ENCODE measurements at places on chromosomes 13 and 19.

- no peak for DNase-seq
Measured at GRCh38 chr13:90933097-90933826, 414.2 kb upstream of the MIR17HG start.

- DNase-seq, result no peak
Measured at GRCh38 chr13:93477238-93477637, 250.6 kb downstream of the GPC6 start.

GRCh38 chr13:111480503-111480902 lies 160.1 kb downstream of the TEX29 start:
- DNase-seq, result no peak

DNA sequence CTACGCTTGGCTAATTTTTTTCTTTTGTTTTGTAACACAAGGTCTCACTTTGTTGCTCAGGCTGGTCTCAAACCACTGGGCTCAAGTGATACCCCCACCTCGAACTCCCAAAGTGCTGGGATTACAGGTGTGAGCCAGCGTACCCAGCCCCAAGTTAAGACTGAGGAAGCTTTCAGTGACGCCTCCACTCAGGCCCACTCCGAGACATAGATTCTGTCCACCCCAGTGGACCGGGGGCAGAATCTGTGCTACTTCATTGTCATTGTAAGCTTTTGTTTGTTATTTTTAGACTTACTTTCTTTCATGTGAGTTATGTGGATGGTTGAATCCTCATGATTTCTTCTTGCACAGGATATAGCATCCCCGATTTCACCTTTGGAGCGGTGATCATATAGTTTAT lies 156.9 kb upstream of the TSHZ3 start:
- DNase-seq, result no peak

DNA sequence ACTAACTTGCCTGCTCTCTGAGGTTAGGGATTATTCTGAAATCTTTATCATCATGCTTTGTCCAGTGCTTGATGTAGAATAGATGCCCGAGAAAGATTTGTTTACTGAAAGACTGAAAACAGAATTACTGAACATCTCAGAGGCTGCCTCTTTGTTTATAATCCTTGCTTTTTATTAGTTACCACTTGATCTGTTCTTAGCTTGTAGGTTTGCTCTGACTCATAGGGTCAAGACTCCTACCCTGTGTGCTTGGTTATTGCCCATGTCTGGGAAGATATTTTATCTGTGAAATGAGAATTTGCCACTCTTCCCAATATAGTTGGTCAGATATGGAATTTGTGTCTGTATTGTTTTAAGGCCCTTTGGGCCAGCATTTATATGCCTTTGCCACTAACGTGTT lies 675.3 kb downstream of the DIAPH3 start:
- DNase-seq, result no peak

DNA sequence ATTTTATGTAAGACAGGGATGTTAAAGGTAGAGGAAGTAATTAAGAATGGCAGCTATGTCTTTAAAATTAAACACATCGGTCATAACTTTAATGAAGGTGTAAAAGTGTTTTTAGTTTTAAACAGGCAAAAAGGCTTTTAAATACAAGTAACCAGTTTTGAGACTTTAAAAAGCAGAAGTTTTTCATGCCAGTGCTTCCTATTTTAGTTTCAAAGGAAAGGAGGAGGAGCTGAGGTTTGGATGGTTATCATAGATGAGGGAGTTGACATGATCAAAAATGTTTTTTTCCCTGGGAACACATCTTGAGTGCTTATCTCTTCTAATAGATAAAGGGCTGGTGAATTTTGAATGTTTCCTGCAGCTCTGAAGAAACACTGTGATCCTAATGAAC lies 42.9 kb downstream of the LRCH1 start:
- DNase-seq, result no peak

- DNase-seq, result no peak
Measured at GRCh38 chr13:93080587-93080986, 146.0 kb upstream of the GPC6 start.

- no peak for DNase-seq
Measured at GRCh38 chr19:18696023-18696422, 12.5 kb downstream of the CRTC1 start.

- no peak for DNase-seq
Measured at GRCh38 chr19:31146546-31147183, 202.6 kb downstream of the TSHZ3 start.

DNA sequence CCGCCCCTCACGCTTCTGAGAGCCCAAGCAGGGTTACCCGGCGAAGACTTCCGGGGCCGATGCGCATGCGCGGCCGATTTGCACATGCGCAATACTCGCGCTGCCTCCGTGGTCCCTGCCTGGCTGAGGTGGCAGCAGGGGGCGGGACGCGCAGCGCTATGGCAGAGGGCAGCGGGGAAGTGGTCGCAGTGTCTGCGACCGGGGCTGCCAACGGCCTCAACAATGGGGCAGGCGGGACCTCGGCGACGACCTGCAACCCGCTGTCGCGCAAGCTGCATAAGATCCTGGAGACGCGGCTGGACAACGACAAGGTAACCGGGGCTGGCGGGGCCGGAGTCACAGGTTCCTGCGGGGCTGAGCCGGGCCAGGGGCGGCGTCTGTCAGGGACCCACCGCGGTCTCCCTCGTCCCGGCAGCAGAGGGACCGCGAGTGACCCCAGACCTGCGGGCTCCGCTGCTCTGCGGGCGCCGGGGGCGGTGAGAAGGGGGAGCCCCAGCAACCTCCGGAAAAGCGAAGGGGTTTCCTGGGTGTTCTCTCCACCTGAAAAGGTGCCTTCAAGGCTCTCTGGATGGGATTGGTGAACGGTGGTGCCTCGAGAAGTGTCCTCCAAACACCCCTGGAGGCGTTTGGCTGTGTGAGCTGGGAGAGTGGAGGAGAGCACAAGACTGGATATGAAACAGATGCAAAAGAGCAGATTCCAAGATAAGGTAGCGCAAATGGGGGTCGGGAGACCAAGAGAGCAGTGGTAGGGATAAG lies at the start of gene COG6:
COG6 (plus strand) TSS at position 94 of the 756 bp plus-strand sequence; CDS start at position 159, 65 bp downstream.
- peak; percentile 95 for DNase-seq

DNA sequence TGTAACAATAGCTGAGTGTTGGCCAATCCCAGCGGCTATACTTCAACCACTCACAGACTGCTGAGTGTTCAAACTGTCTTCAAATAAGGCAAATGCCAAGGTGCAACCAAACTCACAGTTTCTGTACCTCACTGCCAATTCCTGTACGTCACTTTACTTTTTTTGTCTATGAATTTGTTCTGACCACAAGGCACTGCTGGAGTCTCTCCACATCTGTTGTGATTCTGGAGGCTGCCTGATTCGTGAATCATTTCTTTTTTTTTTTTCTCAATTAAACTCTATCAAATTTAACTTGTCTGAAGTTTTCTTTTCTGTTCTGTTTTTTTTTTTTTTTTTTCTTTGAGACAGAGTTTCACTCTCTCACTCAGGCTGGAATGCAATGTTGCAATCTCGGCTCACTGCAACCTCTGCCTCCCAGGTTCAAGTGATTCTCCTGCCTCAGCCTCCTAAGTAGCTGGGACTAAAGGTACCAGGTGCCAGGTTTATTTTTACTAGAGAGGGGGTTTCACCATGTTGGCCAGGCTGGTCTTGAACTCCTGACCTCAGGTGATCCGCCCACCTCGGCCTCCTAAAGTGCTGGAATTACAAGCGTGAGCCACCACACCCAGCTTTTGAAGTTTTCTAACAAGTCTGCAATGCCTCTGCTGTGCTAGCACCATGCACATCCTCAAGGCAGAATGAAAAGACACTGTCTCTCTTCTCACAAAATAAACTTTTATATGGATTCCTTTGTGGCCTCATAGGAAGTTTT lies 401.7 kb downstream of the IRS2 start:
- DNase-seq, result no peak

GRCh38 chr13:47372751-47373150 lies 475.9 kb upstream of the HTR2A start:
- DNase-seq, result no peak

DNA sequence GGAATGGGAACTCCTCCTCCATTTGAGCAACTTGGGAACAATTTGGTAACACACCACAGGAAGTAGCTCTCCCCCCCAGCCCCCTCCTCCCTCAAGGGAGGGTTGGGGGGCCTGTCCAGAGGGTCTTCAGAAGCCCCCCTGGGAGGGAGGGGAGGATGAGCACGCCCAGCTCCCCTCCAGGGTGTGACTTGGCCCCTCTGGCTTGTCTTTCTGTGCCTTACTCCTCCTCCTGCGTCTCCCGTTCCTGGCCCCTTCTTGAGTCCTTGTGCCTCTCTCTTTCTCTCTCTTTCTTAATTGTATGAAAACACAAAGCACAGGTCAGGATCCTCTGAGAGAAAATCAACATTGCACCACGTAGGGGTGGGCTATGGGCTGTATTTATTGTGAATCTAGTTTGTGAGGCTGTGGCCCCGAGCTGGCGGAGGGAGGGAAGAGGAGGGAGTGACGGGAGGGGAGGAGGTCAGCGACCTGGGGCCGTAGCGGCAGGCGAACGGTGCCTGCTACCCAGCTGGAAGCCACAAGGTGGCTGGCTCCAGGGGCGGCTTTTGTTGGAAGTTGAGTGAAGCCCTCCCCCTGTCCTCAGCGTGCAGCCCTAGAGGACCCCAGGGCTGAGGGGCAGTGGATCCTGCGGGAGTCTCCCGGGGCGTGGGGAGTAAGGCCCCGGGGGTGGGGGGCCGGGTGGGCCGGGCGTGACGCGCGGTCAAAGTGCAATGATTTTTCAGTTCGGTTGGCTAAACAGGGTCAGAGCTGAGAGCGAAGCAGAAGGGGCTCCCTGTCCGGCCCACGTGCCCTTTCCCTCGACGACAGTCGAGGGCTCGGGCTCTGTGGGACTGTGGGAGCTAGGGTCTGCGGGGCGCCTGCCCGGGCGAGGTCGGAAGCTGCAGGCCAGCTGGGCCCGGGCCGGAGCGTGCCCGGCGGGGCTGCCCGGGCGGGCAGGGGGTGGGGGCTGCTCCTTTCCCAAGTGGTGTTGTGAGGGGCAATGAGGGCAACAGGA lies 6.4 kb downstream of the LYL1 start:
- peak; percentile 52 for DNase-seq
